ENCODE measurements at places on chromosomes 12 and 14.

GRCh38 chr12:69254046-69254445 lies 14.7 kb downstream of the CPSF6 start:
- no peak overlapping the region for H3K4me3 ChIP-seq
- no peak for DNase-seq
- H3K27ac ChIP-seq, result peak overlapping the region; percentile 25
- peaks cover 29% of the 10 kb centered on the region for H3K36me3 ChIP-seq

- DNase-seq, result no peak
- H3K4me1 ChIP-seq, result peaks cover 2% of the 10 kb centered on the region
- no peaks in the 10 kb centered on the region for H3K27me3 ChIP-seq
- no peak overlapping the region for H3K4me3 ChIP-seq
These were observed 10.4 kb upstream of the ACVR1B start for GRCh38 chr12:51941011-51941581.

GRCh38 chr14:68278576-68279436 lies 459.2 kb downstream of the RAD51B start:
- H3K36me3 ChIP-seq, result peaks cover 6% of the 10 kb centered on the region
- no peak overlapping the region for H3K4me3 ChIP-seq
- peak overlapping the region; percentile 31 for H3K27ac ChIP-seq

DNA sequence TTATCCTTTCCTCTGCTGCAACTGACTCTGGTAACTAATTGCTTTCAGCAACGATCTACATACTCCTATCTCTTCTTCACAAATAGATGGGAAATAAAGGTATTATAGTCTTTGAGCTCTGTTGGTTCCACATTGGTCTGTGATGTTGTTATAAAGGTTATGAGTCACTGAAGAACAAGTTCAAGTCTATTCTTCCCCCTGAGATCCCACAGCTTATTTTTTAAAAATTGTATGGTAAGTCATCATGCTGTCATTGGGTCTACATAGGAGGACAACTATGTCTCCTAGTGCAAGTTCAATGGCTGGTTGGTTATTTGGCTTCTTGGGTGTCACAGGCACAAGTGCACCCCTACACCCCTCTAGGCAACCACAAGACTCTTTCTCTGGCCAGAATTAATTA lies 49.6 kb upstream of the PTCSC3 start:
- DNase-seq, result no peak
- no peak overlapping the region for H3K4me3 ChIP-seq
- no peaks in the 10 kb centered on the region for H3K36me3 ChIP-seq

GRCh38 chr12:6612247-6612646 lies 5.1 kb upstream of the CHD4 start:
- no peaks in the 10 kb centered on the region for H3K36me3 ChIP-seq
- peak overlapping the region; percentile 40 for H3K4me3 ChIP-seq
- peak overlapping the region; percentile 55 for H3K27ac ChIP-seq
- DNase-seq, result no peak
- peaks cover 34% of the 10 kb centered on the region for H3K4me1 ChIP-seq

DNA sequence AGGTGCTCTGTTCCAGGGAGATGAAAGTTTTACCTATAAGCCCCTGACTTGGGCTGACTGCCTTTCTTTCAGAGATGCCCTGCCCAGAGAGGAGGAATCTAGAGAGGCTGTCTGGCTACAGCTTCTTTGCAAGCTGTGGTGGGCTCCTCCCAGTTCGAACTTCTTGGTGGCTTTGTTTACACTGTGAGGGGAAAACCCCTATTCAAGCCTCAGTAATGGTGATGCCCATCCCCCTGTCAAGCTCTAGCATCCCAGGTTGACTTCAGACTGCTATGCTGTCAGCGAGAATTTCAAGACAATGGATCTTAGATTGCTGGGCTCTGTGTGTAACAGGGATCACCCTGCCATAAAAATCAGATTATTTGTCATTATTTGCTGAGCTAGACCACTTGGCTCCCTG lies 377.6 kb downstream of the FLRT2 start:
- no peak overlapping the region for H3K27ac ChIP-seq
- H3K4me1 ChIP-seq, result no peaks in the 10 kb centered on the region
- no peak for DNase-seq

DNA sequence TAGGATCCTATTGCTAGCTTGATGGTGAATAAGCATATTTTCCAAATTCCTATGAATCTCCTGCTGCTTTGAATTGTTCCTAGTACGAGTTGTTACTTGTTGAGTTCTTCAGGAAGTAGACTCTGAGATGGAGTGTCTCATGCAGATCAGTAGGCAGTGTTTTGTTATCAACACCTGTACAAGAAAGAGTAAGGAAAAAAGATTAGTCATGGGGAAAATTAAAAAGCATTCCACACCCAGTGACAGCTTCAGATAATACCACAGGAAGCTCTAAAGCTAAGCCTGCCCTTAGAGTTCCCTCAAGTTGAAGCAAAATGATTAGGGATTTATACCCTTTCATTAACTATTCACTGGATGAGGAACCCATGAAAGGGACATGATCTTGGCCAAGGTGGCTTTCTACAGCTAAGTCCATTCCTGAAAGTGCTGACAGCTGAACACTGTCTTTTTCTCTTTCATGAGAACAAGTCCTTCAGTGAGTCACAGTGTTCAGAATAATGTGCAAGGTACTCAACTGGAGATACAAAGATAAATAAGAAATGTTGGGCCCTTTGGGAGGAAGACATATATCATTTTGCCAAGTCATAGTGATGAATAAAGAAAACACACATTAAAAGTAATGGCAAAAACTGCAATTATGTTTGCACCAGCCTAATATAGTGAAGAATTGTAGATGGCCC lies 49.1 kb downstream of the CCER1 start:
- no peaks in the 10 kb centered on the region for H3K4me1 ChIP-seq
- DNase-seq, result no peak
- no peaks in the 10 kb centered on the region for H3K36me3 ChIP-seq
- H3K4me3 ChIP-seq, result no peak overlapping the region

All from activated naive CD8-positive, alpha-beta T cell treated with anti-CD3 and anti-CD28 coated beads for 36 hours (primary cell).